Stimulated activated CD4-positive, alpha-beta T cell treated with anti-CD3 and anti-CD28 coated beads, Interleukin-12 subunit alpha, Interleukin-12 subunit beta, amount 100 ng/mL, for 48 hours (primary cell): ENCODE measurements at places on chromosomes 4 and X.

GRCh38 chr4:55399581-55399980 lies 3.8 kb downstream of the TMEM165 start:
- DNase-seq: no peak

DNA sequence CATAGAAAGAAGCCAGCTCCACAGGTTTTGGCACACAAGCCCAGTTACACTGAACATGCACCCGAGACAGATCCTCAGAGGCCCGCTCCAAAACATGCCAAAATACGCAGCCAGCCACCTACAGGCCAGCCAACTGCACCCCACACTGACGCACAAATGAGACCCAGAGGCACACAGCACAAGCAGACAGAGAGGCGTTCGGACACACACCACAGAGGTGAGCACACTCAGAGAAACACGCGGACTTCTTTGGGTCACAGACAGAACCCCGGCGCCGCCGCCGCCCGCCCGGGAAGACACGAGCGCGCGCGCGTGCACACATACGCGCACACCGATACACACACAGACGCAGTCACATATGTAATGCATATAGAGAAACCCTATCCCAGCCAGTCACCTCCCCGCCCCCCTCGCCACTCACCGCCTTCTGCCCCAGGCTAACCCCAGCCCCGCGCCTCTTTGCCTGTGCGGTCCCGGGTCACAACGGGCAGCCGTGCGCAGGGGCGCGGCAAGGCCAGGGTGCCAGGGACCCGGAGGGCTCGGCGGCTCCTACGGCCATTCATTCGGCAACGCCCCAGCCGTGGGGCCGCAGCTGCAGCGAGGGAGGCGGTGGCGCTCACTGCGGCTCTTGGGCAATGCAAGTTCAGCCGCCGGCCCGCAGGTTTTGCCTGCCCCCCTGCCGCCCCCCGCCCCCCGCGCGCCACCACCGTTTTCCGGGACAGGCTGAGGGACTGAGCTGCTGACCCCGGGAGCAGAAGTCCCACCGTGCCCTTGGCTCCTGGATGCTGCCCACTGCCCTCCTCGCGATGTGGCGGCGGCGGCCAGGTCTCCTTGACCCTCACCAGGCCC lies 553 bp downstream of the SEPTIN6 start:
- DNase-seq: no peak

GRCh38 chr4:63493265-63493664 lies 916.0 kb downstream of the TECRL start:
- no peak for DNase-seq

DNA sequence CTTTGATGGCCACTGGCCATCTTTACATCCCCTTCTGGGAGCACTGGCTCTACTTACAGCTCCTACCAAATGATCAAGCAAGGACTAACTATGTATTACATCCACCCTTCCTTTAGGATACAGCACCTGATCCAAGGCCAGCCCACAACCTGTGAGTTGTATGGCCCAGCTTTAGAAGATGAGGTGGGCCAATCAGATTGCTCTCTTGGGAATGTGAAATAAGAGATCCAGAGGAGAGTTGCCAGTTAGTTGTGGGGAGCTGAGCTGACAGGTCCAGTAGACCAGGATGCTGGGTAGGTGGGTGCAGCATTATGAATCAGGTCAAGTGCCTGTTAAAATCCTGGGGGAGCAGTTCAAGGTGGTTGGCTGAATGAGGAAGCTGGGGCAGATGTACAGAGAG lies 111.5 kb downstream of the GNL3L start:
- DNase-seq: no peak

DNA sequence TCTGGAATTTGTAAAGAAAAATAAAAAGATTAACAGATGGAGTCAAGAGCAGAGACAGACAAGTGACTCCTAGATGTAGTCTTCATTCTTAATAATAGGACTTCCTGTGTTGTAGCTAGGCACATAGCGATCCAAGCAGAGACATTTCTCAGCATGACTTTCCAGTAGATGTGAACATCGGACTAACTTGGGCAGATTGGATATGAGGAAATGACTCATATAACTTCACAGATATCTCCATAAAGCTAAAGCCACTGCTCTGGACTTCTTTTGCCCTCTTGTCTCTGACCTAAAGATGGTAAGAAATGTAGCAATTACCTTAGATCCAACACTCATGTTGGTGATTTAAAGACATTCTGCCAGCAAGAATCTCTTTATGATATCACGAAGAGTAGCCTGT lies 131.7 kb downstream of the EPHA5 start:
- no peak for DNase-seq

GRCh38 chr4:54439831-54440243 lies 210.7 kb downstream of the PDGFRA start:
- no peak for DNase-seq

GRCh38 chrX:31199840-31200114 lies 127.9 kb upstream of the FTHL17 start:
- no peak for DNase-seq

DNA sequence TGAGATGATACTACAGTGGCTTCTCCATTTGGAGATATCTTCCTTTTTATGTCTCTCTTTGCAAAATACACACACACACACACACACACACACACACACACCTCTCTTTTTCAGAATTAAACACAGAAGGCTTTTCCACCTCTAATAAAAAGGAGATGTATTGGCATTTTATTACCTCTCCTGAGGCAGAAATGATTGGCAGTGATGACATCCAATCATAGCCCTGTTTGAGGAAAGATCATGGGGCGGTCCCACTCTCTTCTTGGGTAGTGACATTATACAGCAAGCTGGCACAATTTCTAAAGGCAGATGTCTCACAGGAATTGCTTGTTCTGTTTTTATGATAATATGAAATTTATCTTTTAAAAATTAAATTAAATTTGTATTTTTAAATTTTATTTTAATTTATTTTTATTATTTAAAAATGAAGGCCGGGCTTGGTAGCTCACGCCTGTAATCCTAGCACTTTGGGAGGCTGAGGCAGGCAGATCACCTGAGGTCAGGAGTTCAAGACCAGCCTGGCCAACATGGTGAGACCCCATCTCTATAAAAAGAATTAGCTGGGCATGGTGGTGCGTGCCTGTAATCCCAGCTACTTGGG lies 15.6 kb downstream of the CHRNA9 start:
- DNase-seq: no peak

DNA sequence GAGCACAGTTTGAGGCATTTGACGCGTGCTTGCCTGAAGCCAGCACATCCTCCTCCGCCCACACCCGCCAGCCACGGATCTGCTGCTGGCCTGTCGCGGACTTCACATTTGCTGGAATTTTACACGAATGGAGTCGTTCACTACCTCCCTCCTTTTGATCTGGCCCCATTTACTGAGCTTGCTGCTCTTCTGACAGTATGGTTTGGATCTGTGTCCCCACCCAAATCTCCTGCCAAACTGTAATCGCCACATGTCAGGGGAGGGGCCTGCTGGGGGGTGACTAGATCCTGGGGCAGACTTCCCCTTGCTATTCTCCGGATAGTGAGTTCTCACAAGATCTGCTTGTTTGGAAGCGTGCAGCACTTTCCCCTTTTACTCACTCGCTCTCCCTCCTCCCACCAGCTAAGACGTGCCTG lies 19.9 kb upstream of the CPLX1 start:
- DNase-seq: no peak

DNA sequence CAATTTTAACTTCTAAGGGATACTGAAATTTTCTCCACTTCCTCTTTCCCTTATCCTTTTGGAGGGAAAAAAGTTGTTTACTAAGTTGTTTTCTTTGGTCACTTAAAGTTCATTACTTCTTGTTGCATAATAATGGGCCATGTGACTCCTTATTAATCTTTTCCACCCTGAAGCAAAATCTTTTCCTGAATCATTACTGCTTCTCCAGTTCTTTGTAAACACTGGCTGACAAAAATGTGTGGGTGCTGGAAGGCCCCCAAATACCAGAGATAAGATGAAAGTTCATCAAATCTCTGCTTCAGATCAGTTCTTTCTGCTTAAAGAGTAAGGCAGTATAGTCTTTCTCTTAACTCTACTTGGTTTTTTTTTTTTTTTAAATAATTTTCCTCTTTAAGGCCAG lies 108.9 kb upstream of the NHS start:
- DNase-seq: no peak

DNA sequence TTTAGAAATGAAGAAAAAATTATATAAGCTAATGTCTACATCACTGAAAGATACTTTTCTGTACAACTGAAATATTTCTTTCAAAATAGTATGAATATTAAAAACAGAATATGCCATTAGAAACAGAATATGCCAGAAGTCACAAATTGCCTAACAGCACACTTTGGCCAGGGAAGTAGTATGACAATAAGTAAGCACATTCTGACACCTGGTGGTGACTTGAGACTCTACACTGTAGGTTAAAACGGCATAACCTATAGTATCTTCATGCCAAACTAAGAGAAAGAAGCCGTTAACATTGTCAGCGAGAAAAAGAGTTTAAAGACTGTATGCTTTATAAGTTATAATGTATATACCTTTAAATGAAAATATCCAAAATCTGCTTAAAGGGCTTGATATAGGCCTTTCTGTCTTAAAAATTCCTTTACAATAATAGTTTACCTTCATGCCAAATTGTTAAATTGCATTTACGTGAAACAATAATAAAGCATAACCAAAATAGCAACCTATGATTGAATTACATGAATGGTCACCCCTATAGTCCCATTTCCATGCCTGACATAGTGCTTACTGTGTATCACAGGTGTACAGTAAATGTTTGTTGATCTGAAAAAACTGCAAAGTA lies 32.8 kb downstream of the FAM13A start:
- peak; percentile 7 for DNase-seq

DNA sequence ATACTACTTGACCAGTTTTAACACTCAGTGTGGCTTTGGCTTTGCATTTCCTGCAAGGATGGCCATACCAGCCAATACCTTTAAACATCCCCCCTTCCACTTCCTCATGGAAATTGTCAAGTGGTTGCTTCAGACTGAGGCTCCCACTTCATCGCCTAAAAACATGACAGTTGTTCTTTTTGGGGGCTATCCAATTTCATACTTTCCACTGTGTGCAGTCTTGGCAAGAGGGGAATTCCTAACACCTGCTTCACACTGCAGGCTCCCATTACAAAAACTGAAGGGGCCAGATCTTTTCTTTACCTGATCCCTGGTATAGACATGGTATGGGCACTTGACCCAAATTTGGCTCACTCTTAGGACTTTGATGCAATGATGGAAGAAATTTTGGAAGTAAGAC lies 28.5 kb upstream of the TSR2 start:
- no peak for DNase-seq

DNA sequence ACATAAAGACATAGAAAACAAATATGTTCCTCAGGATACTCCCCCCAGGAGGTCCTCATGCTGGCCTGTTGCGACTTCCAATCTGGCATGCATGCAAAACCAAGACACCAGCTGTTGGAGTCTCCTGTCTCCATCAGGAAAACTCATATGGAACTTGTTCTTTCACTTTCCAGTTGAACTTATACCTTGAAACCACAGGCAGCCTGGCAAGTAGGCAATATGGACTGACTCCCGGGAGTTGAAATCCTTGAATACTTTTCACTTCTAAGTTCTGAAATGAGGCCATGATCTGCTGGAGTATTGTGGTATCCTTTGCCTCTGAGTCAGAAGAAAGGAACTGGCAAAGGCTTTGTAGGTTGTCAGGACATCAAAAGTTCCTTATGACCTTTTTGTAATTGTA lies 444.2 kb downstream of the IDS start:
- no peak for DNase-seq

DNA sequence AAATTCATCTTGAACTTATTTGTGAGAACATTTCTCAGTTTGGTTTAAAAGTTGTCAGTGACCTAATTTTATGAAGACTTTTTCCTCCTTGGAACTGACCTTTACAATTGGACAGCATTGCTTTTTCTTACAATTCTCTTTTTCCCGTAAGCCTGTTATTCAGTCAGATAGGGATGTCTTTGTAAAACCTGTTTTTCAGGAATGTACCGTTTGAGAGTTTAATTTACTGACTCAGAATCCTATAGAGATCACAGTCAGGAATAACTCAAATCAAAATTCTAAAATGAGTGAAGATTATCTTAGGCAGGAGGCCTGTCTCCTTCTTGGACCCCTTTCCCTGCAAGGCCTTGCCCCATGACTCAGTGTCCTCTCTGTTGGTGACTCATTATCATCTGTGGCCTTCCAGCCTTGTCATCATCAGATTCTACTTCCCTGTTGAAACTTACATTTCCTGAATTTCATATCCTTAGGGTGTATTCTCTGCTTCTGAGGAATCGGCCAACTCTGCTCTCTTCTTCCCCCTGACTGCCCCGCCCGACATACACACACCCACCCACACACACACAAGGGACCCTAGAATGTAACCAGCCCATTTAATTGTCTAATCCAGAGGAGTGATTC lies 99.8 kb downstream of the ARHGAP10 start:
- no peak for DNase-seq

GRCh38 chrX:36957425-36958328 lies 50.5 kb upstream of the FAM47C start:
- no peak for DNase-seq

GRCh38 chr4:3174371-3175338 lies 74.3 kb upstream of the MSANTD1 start:
- DNase-seq: no peak

DNA sequence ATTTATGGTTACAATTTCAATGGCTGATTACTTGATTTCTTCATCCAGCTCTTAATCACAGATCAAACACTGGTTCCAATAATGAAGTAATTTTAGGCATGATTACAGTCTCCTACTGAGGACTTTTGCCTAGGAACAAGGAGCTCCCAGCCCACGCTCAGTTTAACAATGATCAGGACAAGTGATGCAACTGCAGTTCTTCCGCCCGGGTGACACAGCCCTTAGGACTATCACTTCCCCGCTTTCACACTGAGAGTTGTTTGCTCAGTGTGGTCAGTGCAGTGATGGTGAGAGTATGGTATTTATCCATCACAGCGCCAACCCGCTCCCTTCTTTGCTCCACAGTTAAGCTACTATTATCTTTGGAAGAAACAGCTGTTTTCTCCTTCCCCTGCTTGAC lies 203.2 kb upstream of the MBNL3 start:
- no peak for DNase-seq

GRCh38 chr4:120683897-120684540 lies 238.5 kb downstream of the PRDM5 start:
- DNase-seq: no peak

DNA sequence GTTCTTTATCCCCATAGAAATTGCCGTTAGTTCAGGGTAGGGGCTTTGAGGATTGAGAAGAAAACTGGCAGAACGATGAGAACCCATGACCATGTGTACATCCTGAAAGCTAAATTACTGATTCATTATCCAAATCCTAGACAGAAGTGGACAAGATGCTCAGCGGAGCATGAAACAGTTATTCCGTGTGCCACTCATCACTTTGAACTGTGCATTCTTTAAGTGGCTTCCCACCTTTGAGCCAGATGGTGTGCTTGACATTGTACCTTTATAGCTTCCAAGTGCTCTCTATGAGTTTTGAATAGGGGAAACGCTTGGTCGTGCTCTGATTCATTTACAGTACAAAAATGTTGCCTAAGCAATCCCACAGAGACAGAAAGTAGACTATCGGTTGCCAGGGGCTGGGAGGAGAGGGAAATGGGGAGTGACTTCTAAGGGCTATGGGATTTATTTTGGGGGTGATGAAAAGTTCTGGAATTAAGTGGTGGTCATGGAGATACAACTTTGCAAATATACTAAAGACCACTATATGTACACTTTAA lies 100.0 kb downstream of the DOCK11 start:
- no peak for DNase-seq
